Hematopoietic multipotent progenitor cell treated with erythropoietin and hydrocortisone succinate and interleukin-3 and kit ligand, for 8 days (in vitro differentiated cells): ENCODE measurements at places on chromosomes 2 and 18.

- DNase-seq = no peak
Measured at GRCh38 chr2:46073540-46074046, 223.6 kb upstream of the EPAS1 start.

DNA sequence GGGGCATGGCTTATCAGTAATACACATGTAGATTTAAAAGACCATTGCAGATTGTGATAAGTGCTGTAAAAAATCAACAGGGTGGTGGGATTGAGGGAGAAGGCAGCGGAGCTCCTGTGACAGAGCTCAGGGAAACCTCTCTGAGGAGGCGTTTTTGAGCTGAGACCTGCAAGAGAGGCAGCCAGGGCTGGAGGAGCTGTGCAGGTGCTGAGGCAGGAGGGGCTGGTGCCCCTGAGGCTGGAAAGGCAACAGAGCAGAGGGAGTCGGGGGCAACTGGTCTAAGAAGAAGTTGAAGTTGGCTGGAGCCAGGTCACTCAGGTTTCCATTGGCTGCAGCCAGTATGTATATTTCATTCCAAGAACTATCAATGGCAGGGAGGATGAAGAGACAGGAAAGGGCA, 47.6 kb downstream of the KLHL29 start:
- no peak for DNase-seq

DNA sequence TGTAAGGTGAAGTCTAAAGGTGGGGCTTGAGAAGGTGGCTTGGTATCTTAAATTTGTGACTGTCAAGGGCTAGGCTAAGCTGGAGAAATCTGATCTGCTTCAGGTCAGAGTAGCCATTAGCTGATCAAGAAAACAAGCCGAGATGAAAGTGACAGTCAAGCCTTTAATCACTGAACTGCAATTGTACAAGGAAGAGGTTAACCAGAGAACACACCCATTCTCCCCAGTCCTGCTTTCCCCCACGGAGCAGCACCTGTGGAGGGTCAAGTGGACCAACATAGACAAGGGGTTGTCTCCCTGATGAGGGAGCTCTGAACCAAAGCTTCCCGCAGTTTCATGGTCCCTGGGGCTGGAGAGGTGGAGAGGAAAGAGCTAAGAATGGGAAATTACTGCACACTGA, 901.2 kb downstream of the DCC start:
- DNase-seq = no peak

DNA sequence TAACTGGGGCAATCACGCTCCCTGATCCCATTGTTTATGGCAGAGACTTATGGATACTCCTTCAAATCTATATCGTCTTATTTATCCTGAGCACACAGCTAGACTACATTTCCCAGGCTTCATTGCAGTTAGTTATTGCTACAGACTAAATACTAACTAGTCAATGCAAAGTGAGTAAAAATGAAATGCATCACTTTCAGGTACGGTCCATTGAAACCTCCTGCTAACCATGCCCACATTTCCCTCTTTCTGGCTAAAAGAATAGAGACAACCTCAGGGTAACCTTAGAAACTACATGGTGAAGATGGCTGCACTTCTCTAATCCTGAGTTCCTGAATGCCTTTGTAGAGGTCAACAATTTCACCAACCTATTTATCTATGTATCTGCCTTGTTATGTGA, 437.4 kb downstream of the EPHA4 start:
- no peak for DNase-seq

- no peak for DNase-seq
Measured at GRCh38 chr2:230868947-230869913, 4.5 kb downstream of the ITM2C start.
